ENCODE measurements at places on chromosomes 3 and 15.

DNA sequence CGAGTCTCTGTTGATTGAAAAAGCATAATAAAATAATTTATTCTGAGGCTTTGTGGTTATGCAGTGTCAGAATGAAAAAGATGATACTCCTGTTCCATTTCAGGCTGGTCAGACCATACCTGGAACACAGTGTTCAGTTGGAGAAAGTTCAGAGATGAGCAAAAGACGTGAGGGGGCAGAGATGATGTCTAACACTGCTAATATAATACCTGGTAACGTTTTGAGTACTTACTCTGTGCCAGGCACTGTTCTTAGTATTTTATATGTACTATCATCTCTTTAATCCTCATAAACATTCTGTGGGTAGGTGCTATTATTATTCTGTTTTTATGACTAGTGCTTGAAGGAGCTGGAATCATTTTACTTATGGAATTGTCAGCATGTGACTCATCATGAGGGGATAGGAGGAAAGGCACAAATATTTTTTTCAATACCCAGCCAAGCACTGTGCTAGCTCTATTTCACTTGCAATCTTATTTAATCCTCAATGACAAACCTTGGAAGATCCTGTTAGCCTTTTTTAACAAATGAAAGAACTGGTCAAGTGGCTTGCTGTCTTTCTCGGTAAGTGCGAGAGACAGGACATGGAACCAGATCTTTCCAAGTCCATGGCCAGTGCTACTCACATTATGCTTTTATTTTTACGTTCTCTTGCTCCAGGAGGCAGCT lies 31.8 kb downstream of the IQGAP1 start:
- DNase-seq: no peak

DNA sequence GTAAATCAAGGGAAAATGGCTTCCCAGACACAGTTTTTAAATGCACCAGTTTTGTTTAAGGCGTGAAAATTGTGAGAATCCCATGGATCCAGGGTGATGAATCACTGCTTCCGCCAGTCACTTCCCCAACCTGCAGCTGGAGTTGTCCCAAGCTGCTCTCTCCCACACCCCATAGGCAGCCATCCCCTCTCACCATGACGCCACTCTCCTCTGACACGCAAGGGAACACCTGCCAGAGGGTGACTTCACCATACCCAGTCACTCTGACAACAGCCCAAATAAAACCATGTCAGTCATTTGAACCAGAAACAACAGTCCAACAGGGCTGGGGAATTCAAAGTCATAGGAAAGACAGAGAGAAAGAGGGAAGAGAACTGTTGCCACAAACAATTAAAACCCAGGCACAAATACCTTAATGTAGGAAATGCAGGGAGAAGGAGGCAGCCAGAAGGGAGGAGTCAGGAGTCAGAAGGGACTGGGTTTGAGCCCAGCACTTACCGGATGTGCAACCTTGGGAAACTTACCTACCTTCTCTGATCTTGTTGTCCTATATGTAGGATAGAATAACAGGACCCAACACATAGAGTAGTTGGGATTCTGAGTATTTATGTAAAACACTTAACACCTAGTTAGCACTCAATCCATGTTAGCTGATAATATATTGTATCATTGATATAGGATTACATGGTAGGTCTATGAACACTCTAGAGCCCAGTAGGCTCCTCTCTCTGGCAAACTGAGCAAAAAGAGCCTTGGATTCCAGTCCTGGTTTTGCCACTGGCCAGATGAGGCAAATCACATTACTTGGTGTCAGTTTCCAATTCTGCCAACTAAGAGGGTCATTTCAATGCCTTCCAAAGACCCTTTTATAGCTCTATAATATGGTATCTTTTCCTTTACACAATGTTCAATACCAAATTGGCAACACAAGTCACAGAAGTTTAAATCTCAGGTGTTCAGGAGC lies 326.3 kb upstream of the ICE2 start:
- no peak for DNase-seq

- DNase-seq: no peak
Measured at GRCh38 chr15:67061811-67062368, 3.5 kb upstream of the SMAD3 start.

- DNase-seq: no peak
Measured at GRCh38 chr3:101842245-101842934, 6.9 kb upstream of the NFKBIZ start.

- no peak for DNase-seq
Measured at GRCh38 chr15:48177383-48177765, 721 bp downstream of the MYEF2 start.

GRCh38 chr3:136209921-136210320 lies 13.8 kb upstream of the MSL2 start:
- DNase-seq: no peak

DNA sequence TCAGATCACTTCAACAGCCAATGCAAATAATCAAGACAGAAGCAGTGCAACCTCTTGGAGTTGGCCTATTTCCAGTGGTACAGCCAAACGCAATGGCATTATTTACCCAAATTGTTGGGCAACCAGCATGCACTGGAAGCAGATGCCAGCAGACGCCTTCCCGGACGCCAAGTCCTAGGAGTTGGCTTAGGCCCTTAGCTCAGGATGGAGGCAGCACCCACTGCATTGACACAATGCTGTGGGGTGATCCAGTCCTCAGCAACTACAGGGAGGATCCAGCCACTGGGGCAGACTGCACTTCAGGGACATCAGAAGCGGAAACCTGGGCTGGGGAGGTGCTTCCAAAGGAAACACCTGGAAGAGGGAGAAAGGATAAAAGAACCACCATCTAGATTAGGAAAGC lies 290.4 kb downstream of the FAM43A start:
- no peak for DNase-seq

All from NCI-H187 treated with DMSO at 0.1 percent for 48 hours (cell line).